Stimulated activated CD8-positive, alpha-beta memory T cell treated with anti-CD3 and anti-CD28 coated beads, Interleukin-4, amount 100 ng/mL, for 1 hour (primary cell): ENCODE measurements at places on chromosomes 3 and 15.

- DNase-seq: no peak
Observed at GRCh38 chr3:42503957-42504333, 1.5 kb downstream of the VIPR1 start.

DNA sequence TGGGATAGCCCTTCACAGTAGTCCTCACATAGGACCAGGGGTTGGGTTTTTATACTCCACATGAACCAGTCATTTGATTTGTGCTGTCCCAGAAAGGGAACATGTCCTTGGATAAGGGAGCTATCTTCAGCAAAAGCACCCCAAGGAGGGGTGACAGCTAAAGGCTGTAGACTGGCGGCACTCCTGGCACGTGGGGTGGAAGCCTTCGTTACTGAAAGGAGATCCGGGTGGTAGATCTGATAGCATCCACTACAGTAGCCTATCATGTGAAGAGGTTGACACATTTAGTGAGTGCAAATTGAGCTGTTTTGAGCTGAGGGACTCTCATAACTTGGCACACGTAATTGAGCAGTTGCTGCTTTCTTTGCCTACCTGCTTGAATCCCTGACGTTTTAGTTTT lies 588.8 kb upstream of the GOLIM4 start:
- no peak for DNase-seq

DNA sequence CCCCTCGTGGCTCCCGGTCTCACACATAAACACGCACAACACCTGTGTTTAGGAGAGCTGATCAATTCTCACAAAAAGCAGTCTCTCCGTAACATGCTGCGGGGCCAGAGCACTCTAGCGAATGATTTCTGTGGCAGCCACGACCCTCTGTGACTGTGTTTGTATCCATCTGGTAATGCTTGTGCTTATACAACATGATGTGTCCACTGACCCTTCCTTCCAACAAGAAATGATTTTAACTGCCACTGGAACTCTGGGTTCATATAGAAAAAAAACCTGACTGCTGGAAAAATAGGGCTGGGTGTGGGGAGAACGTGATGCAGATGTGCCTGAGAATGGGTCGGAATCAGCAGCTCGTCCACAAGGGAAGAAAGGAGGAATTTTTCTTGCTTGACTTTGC lies 410.2 kb downstream of the GAP43 start:
- no peak for DNase-seq

DNA sequence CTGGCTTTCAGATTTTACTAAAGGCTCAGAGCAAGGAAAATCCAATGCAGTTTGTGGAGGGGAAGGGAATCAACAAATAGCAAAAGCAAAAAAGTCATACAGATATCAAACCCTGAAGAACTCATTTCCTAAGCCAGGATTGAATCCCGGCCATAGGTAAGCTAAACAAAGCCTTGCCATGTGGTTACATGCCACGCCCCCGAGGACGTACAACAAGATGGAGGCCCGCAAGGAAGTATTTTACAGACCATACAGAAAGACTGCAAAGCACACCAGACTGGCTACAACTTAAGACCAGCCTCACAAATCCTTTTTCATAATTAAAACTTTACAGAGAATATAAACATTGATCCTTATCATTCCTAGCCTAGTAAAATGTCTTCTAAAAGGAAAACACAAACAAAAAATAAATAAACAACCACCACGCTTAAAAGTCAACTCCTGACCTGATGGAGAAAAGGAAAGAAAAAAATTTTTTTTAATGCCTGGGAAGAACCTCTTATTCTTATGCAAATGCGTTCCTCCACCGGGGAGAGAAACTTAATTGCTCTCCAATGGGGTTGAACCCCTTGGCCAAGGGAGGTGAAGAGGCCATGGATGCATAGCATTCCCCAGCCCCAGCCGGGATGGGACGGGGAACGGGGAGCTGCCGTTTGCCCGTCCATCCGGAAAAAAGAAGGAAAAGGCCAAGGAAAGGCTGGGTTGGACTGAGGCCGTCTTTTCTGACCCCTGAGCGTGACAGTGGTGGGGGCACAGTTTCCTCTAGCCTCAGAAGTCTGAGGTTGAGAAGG lies 39.3 kb downstream of the IL1RAP start:
- DNase-seq: no peak

DNA sequence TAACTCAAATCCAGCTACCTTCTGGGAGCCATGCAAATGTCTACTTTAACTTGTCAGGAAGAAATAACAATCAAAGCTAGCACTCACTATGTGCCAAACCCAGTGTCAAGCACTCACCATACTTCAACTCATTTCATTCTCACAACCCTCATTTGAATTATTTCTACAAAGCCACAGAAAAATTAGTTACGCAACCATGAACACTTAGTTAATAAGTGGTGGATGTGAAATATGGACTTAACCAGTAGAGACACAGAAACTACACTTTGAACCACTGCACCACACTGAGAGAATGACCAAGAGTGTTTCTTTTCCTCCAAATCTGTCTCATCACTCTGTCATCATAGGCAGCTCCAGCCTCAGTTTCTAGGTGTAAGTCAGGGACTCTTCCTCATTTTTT lies 91.0 kb upstream of the MBNL1 start:
- no peak for DNase-seq

DNA sequence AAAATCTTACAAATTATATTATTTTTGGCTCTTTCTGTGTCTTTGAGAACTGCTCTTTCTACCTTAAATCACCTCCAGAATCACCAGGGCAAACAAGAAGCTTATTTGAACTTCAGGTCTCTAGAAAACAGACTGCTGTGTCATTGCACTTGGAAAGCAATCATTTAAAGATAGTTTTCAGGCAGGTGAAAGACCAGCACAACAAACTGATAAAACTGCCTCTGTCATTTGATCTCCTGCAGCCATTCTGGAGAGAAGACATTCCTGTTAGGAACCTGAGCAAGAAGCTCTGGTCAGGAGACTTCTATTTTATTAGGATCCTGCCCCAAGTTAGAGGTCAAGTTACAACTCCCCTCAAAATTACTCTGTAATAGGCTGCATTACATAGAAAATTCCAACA lies 50.7 kb upstream of the AP4E1 start:
- no peak for DNase-seq
